AML-193 (cell line): ENCODE measurements at places on chromosomes 3 and 15.

- DNase-seq, result no peak
These were observed 31.1 kb downstream of the PSTPIP1 start for GRCh38 chr15:77025941-77026411.

DNA sequence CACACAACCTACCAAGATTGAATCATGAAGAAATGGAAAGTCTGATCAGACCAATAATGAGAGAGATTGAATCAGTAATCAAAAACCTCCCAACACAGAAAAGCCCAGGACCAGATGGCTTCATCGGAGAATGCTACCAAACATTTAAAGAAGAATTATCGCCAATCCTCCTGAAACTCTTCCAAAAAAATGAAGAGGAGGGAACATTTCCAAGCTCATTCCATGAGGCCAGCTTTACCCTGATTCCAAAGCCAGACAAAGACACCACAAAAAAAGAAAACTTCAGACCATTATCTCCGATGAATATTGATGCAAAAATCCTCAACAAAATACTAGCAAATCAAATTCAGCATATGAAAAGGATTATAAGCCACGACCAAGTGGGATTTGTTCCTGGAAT lies 94.1 kb downstream of the SENP2 start:
- no peak for DNase-seq

- peak; percentile 73 for DNase-seq
These were observed 24.4 kb upstream of the FRMD4B start for GRCh38 chr3:69410301-69410700.

DNA sequence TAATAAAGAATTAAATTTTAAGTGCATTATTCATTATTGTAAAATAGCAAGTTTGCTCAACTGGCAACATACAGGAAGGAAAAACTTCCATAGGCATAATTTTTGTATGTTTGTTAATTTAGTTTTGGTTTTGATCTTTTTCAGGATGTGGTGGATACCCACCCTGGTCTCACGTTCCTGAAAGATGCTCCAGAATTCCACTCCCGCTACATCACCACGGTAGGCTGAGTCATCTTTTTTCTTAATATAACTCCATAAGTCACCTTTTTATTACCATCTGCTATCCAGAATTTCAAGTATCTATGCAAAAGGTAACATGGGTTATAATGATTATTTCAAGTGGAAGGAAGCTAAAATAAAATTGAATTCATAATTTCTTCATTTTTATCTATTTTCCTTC lies 104.8 kb downstream of the PPP2R3A start:
- DNase-seq, result no peak

- no peak for DNase-seq
These were observed 56.0 kb upstream of the MME start for GRCh38 chr3:155024006-155024638.

DNA sequence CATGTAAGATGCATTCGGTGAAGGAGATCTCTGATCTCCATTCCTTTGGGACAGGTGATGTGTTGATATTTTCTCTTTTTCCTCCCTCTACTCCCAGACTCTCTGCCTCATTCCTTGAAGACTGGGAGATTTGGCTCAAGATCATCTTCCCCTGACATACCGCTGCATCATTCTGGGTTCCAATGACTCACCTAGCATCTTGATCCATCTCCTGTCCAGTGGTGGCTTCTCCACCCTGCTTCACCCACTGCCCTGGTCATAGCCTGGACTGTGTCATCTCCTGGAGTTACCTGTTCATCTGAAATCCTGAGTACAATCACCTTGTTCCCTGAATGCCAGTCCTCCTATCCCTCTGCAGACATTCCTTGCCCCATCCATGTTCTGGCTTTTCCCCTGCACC lies 57.4 kb upstream of the TRAK1 start:
- no peak for DNase-seq

DNA sequence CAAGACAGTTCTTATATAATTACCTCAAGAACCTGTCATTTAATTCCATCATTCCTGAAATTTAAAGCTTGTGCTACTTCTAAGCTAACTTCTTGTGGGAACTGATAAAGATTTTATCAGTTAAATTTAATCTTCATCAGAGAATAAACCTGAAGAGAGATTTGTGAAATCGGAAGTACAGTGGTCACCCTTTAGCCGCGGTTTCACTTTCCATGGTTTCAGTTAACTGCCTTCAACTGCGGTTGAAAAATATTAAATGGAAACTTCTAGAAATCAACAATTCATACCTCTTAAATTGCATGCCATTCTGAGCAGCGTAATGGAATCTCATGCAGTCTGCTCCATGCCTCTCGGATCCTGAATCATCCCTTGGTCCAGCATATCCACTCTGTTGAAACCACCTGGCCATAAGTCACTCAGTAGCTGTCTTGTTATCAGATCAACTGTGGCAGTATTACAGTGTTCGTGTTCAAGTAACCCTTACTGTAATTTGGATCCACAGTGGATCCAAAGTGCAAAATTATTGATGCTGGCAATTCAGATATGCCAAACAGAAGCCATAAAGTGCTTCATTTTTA lies 626.1 kb downstream of the CADM2 start:
- no peak for DNase-seq

- no peak for DNase-seq
These were observed 26.3 kb downstream of the ZDHHC19 start for GRCh38 chr3:196184881-196185280.

- DNase-seq, result no peak
These were observed 639.4 kb upstream of the NAALADL2 start for GRCh38 chr3:174219738-174220137.

- DNase-seq, result no peak
These were observed 269.2 kb upstream of the LRTM1 start for GRCh38 chr3:55197021-55197420.

DNA sequence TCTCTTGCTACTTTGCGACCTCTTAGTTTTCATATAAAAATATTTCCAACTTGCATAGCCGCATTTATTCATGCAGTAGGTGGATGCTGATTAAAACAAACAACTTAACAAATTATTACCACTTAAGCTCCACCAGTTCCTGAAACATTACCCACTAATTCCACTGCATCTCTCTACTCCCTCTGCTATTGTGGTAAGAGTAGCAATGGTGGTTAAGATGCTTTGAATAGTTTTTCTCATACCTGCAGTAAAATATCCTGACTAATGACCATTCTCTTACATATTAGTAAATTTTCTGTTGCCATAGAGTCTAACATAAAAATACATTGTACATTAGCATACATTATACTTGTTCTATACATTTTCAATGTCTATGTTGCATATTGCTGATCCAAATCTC lies 397.6 kb upstream of the PLSCR5 start:
- DNase-seq, result no peak

DNA sequence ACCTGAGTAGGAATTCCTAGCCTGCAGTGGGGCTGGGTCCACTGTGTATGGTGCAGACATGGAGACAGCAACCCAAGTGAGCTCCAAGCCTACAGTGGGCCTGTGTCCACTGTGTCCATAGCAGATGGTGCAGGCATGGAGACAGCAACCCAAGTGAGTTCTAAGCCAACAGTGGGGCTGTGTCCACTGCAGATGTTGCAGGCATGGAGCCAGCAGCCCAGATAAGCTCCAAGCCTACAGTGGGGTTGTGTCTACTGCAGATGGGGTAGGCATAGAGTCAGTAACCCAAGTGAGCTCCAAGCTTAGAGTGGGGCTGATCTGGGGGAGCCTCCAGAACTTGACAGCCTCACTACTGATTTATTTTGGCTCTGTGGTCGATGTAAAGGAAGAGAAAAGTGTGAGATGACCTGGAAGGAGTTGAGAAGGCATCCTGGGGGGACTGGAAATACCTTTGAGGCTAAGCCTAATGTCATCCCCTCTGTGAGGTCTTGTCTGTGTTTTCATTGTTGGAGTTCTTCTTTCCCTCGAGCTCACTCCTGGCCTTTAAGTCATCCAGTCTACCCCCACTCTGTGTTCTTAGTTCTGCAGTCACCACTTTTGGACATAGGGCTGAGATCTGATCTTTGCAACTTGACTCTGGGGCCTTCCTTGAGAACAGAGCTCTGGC lies 22.4 kb upstream of the IL16 start:
- no peak for DNase-seq

DNA sequence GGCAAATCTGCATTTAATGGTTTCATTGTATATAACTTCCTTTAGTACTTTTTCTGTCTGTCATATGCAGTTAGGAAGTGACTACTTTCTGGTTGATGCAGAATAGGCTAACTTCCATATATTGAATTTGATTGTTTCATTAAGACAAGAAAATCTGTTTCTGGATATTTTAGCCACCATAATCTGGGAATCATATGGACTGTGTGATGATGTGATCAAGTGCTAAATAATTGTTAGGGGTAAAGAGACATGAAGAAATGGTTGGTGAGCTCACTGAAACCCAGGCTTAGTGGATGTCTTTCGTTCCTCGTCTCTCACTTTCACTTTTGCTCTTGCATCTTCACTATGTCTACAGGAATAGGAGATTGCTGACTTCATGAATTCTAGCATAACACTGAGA lies 3.5 kb upstream of the MNS1 start:
- peak; percentile 81 for DNase-seq

- DNase-seq, result no peak
These were observed 2.7 kb downstream of the SMAD6 start for GRCh38 chr15:66704803-66705153.

- peak; percentile 96 for DNase-seq
These were observed 12.8 kb downstream of the IQGAP1 start for GRCh38 chr15:90400759-90401314.

GRCh38 chr3:52480768-52481715 lies 14.1 kb upstream of the STAB1 start:
- no peak for DNase-seq

- no peak for DNase-seq
These were observed 43.5 kb upstream of the ITGA11 start for GRCh38 chr15:68475449-68475848.

GRCh38 chr3:43388915-43389314 lies 102.6 kb downstream of the SNRK start:
- DNase-seq, result no peak

DNA sequence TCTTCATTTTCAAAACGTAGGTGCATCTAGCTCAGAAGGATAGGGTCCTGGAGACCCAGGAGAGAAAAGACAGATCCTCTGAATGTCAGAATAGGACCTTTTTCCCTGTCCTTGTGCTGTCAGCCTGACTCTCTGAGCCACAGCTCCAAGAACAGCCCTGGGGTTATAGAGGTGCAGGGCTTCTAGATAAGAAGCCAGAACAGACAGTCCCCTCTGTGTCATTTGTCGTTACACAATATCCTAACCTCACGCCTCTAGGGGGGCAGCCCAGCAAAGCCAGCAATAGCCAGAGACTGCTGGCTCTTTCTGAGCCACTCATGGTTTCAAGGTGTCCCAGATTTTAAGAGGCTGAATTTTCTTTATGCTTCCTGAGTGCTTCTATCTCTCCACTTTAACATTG lies 153.2 kb upstream of the THBS1 start:
- peak; percentile 15 for DNase-seq

DNA sequence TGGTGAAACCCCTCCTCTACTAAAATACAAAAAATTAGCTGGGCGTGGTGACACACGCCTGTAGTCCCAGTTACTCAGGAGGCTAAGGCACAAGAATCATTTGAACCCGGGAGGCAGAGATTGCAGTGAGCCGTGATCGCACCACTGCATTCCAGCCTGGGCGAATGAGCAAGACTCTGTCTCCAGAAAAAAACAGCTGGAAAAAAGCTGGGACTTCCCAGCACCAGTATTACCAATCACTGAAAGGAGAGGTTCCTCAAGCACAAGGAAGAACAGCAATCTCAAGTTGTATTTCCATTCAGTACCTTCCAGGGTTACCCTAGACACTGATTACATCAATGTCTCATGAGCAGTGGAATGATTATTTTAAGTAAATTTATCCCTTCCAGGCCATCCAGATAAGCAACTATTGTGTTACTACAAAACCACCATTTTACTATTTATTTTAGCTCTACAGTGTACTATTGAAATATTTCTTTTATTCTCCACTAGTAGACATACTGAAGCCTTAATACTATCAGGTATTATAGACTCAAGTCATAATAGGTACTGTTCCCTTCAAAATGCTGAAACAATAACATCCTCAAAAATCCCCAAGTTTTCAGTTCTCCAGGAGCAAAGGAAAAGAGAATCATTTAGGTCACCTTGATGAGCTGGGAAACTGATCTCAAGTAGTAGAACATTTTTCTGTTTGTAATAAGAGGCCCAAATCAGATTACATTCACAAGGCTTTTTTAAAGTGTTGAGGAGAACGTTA lies 54.8 kb upstream of the VGLL4 start:
- DNase-seq, result no peak

GRCh38 chr3:188722963-188723362 lies 448.8 kb upstream of the TPRG1 start:
- DNase-seq, result no peak

- DNase-seq, result no peak
These were observed 39.3 kb downstream of the RFTN1 start for GRCh38 chr3:16474216-16474615.

GRCh38 chr3:23484386-23484785 lies 281.3 kb downstream of the UBE2E2 start:
- no peak for DNase-seq

DNA sequence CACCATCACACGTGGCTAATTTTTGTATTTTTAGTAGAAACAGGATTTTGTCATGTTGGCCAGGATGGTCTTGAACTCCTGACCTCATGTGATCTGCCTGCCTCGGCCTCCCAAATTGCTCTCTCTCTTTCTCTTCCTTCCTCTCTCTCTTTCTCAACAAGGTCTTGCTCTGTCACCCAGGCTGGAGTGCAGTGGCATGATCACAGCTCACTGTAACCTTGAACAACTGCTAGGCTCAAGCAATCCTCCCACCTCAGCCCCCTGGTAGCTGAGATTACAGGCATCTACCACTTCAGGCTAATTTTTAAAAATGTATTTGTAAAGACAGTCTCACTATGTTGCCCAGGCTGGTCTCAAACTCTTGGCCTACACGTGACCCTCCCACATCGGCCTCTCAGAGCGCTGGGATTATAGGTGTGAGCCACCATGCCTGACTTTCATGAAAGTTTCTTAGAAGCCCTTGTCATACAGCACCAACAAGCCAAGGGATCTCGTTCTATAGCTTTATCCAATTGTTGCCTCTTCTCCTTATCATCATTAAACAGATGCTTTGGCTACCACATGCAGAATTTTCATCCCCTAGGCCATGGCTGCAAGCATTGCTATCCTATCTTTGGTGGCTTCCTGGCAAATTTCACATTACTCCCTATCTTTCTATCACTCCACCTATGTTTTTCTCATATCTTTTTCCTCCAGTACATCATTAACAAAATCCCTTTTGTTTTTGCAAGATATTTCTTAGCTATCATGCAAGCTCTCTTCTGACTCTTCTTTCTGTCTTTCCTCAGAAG lies 5.7 kb downstream of the CCDC32 start:
- DNase-seq, result no peak

DNA sequence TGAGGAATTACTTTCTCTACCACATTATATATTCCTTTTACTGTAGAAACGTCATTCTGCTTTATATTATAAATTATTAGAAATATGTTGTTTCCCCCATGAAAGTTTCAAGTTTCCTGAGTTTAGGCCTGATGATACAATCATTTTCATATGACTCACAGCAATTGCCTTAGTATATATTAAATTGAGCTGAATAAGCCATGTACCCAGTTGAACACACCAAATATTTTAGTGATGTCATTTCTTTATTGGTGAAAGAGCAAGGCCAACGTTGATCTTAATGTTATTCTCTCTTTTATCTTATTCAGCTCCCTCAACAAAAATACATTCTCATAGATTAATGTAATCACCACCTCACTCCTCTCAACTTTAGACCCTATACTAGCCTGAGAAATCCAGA lies 30.8 kb downstream of the B3GNT5 start:
- DNase-seq, result no peak

GRCh38 chr3:111968319-111969054 lies 10.3 kb upstream of the ABHD10 start:
- no peak for DNase-seq

GRCh38 chr3:8450618-8451017 lies 51.0 kb upstream of the LMCD1 start:
- no peak for DNase-seq

GRCh38 chr3:194781617-194782016 lies 95.9 kb downstream of the FAM43A start:
- DNase-seq, result no peak
